ENCODE measurements at places on chromosomes 6 and 20.

GRCh38 chr20:49656304-49656703 is 57.4 kb downstream of the B4GALT5 start:
- H3K4me3 ChIP-seq, result no peak overlapping the region
- peaks cover 9% of the 10 kb centered on the region for H3K4me1 ChIP-seq
- H3K27ac ChIP-seq, result no peak overlapping the region
- peaks cover 24% of the 10 kb centered on the region for H3K36me3 ChIP-seq
- DNase-seq, result no peak
- H3K27me3 ChIP-seq, result no peaks in the 10 kb centered on the region

- H3K4me3 ChIP-seq, result no peak overlapping the region
- no peaks in the 10 kb centered on the region for H3K27me3 ChIP-seq
- no peaks in the 10 kb centered on the region for H3K36me3 ChIP-seq
- DNase-seq, result peak; percentile 59
- peaks cover 30% of the 10 kb centered on the region for H3K4me1 ChIP-seq
Observed at GRCh38 chr20:35329435-35330139, 37.4 kb upstream of the FAM83C start.

- H3K27me3 ChIP-seq, result no peaks in the 10 kb centered on the region
- peak; percentile 1 for DNase-seq
- peak overlapping the region; percentile 47 for H3K4me3 ChIP-seq
- peaks cover 15% of the 10 kb centered on the region for H3K36me3 ChIP-seq
- H3K27ac ChIP-seq, result peak overlapping the region; percentile 40
- H3K4me1 ChIP-seq, result peaks cover 17% of the 10 kb centered on the region
Observed at GRCh38 chr6:144559865-144560593, 274.9 kb downstream of the UTRN start.

DNA sequence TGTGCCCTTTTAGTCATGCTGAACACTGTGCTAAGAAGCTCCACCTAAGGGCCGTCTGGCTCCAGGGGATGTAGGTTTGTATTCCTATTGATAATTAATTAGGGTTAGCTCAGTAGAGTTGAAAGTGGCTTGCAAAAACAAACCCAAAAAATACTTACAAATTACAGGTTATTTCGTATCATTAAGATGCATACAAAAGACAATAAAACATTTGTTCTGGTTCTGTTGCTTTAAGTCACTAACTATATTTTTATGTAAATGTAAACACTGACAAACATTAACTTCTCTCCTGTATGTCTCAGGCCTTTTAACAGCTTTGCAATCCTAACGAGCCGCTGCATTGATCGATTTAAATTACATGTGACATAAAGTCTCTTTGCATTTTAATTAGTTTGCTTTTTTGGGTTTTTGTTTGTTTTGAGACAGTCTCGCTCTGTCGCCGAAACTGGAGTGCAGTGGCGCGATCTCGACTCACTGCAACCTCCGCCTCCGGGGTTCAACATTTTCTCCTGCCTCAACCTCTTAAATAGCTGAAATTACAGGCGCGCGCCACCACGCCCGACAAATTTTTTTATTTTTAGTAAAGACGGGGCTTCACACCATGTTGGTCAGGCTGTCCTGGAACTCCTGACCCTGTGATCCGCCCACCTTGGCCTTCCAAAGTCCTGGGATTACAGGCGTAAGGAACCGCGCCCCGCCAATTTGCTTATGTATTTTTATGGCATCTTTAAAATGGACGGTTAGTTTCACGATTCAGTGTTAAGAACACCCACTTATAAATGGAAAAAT is 110.9 kb downstream of the HFE start:
- peak; percentile 65 for DNase-seq
- H3K4me1 ChIP-seq, result peaks cover 44% of the 10 kb centered on the region
- peaks cover 24% of the 10 kb centered on the region for H3K36me3 ChIP-seq
- peak overlapping the region; percentile 92 for H3K27ac ChIP-seq
- peak overlapping the region; percentile 88 for H3K4me3 ChIP-seq

- H3K27me3 ChIP-seq, result no peaks in the 10 kb centered on the region
- H3K4me1 ChIP-seq, result no peaks in the 10 kb centered on the region
- DNase-seq, result no peak
- H3K4me3 ChIP-seq, result no peak overlapping the region
Observed at GRCh38 chr20:12207875-12208274, 290.2 kb downstream of the BTBD3 start.

GRCh38 chr20:62624325-62624690 is 18.0 kb upstream of the SLCO4A1 start:
- peaks cover 20% of the 10 kb centered on the region for H3K4me1 ChIP-seq
- H3K27ac ChIP-seq, result peak overlapping the region; percentile 49
- H3K27me3 ChIP-seq, result no peaks in the 10 kb centered on the region

GRCh38 chr6:36674942-36675341 is 3.6 kb upstream of the CDKN1A start:
- no peak overlapping the region for H3K4me3 ChIP-seq
- H3K27ac ChIP-seq, result no peak overlapping the region

- H3K27ac ChIP-seq, result no peak overlapping the region
- H3K27me3 ChIP-seq, result peaks cover 14% of the 10 kb centered on the region
- H3K4me3 ChIP-seq, result no peak overlapping the region
- H3K4me1 ChIP-seq, result peaks cover 13% of the 10 kb centered on the region
Observed at GRCh38 chr6:160523223-160523622, 140.9 kb downstream of the LPA start.

GRCh38 chr6:129381885-129382284 is 328.1 kb downstream of the ARHGAP18 start:
- no peaks in the 10 kb centered on the region for H3K4me1 ChIP-seq
- peaks cover 28% of the 10 kb centered on the region for H3K27me3 ChIP-seq
- no peak overlapping the region for H3K4me3 ChIP-seq
- H3K27ac ChIP-seq, result no peak overlapping the region
- no peaks in the 10 kb centered on the region for H3K36me3 ChIP-seq
- DNase-seq, result no peak

- no peak overlapping the region for H3K4me3 ChIP-seq
- no peaks in the 10 kb centered on the region for H3K36me3 ChIP-seq
- no peak overlapping the region for H3K27ac ChIP-seq
- no peak for DNase-seq
- H3K27me3 ChIP-seq, result peaks cover 13% of the 10 kb centered on the region
Observed at GRCh38 chr6:31125162-31125561, 4.9 kb upstream of the CDSN start.

DNA sequence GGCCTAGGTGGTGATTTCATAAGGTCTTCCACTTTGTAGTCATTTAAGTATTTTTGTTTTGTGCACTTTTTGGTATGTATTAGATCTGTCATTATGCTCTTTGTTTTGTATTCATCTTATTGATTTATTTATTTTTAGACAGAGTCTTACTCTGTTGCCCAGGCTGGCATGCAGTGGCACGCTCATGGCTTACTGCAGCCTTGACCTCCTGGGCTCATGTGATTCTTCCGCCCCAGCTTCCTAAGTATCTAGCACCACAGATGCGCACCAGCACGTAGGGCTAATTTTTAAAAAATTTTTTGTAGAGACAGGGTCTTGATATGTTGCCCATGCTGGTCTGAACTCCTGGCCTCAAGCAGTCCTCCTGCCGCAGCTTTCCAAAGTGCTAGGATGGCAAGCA is 30.6 kb downstream of the TPX2 start:
- H3K36me3 ChIP-seq, result peaks cover 52% of the 10 kb centered on the region
- no peaks in the 10 kb centered on the region for H3K4me1 ChIP-seq
- no peaks in the 10 kb centered on the region for H3K27me3 ChIP-seq
- DNase-seq, result no peak

- H3K27ac ChIP-seq, result peak overlapping the region; percentile 74
- H3K27me3 ChIP-seq, result no peaks in the 10 kb centered on the region
- no peak for DNase-seq
- H3K36me3 ChIP-seq, result peaks cover 2% of the 10 kb centered on the region
- H3K4me3 ChIP-seq, result no peak overlapping the region
Observed at GRCh38 chr6:37202788-37203491, 33.0 kb downstream of the PIM1 start.

DNA sequence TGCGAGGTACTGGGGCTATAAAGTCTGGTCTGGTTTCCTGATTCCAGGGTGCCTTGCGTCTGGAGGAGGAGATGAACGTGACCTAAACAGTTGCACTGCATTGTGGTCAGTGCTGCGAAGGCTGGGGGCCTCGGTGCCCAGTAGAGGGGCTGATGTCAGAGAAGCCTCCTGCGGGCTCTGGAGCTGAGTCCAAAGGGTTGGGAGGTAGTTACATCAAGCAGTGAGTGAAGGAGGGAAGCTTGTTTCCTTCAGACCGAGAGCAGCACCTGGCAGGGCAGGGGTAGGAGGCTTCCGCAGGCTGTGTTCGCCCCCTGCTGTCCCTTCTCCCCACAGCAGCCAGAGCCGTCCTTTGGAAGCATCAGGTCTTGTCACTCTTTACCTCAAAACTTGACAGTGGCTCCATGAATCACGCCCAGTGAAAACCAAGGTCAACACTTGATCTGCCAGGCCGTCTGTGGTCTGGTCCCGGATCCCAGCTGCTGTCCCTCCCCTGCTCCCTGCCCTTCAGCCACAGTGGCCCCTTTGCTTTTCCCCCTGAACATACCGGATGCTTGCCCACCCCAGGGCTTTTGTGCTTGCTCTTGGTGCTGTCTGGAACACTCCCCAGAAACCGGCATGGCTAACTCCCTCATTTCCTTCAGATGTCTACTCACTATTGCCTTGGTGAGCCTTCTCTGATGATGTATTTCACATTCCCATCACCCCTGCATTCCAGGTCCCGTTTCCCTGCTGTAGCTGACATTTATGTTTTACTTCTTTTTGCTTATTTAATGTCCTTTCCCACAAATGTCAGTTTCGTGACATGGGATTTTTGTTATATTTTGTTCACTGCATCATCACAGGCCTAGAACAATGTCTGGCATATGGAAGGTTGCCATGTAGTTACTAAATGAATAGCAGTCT is 7.0 kb downstream of the DYNLRB1 start:
- H3K4me3 ChIP-seq, result no peak overlapping the region
- H3K27ac ChIP-seq, result no peak overlapping the region
- peaks cover 21% of the 10 kb centered on the region for H3K36me3 ChIP-seq
- no peaks in the 10 kb centered on the region for H3K27me3 ChIP-seq
- peaks cover 36% of the 10 kb centered on the region for H3K4me1 ChIP-seq
- DNase-seq, result peak; percentile 46

DNA sequence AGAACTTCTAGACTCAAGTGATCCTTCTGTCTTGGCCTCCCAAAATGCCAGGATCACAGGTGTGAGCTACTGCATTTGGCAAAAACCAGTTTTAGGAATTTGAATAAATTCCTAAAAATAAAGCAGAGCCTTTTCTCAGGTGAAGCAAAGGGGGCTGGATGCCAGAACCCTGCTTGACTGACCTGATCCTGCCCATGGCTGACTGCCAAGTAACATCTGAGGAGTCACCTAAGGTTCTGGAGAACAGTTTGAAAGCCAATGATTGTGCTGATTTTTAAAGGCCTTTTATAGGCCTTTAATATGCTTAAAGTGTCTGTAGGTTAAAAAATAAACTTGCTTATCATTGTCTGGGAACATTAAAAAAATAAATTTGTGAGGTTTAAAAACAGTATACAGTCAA is 14.1 kb upstream of the ZSCAN12 start:
- H3K27ac ChIP-seq, result no peak overlapping the region
- peaks cover 2% of the 10 kb centered on the region for H3K4me1 ChIP-seq
- DNase-seq, result no peak
- no peaks in the 10 kb centered on the region for H3K36me3 ChIP-seq

DNA sequence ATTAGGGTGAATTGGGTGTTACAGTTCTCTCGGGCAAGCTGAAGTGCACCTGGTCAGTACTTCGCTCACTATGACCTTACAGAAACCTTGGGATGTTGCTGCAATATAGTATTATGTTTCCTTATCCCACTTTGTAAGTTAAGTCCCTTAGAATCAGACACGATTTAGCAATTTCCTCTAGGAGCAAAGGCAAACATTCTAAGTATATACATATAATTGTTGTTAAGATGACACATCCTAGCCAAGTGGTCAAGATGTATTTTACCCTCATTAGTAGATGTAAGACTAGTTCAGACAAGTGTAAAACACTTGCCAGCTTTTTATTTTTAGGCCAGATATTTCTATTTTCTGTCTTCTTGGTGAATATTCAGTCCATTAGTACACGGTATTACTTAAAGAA is 31.1 kb upstream of the RGS17 start:
- peaks cover 15% of the 10 kb centered on the region for H3K27me3 ChIP-seq
- no peak for DNase-seq
- no peak overlapping the region for H3K27ac ChIP-seq
- H3K36me3 ChIP-seq, result no peaks in the 10 kb centered on the region
- no peak overlapping the region for H3K4me3 ChIP-seq

- H3K36me3 ChIP-seq, result no peaks in the 10 kb centered on the region
- peaks cover 15% of the 10 kb centered on the region for H3K27me3 ChIP-seq
- H3K27ac ChIP-seq, result no peak overlapping the region
- DNase-seq, result no peak
Observed at GRCh38 chr6:7518877-7519276, 22.6 kb upstream of the DSP start.

- H3K27ac ChIP-seq, result peak overlapping the region; percentile 100
- peaks cover 50% of the 10 kb centered on the region for H3K36me3 ChIP-seq
- no peaks in the 10 kb centered on the region for H3K27me3 ChIP-seq
- DNase-seq, result no peak
Observed at GRCh38 chr6:511488-512137, 120.1 kb downstream of the IRF4 start.

GRCh38 chr6:22943327-22943726 is 374.0 kb downstream of the HDGFL1 start:
- H3K4me3 ChIP-seq, result no peak overlapping the region
- no peaks in the 10 kb centered on the region for H3K4me1 ChIP-seq
- H3K27me3 ChIP-seq, result no peaks in the 10 kb centered on the region
- no peak overlapping the region for H3K27ac ChIP-seq

- H3K4me3 ChIP-seq, result no peak overlapping the region
- no peaks in the 10 kb centered on the region for H3K36me3 ChIP-seq
- no peak overlapping the region for H3K27ac ChIP-seq
- peaks cover 26% of the 10 kb centered on the region for H3K27me3 ChIP-seq
- DNase-seq, result no peak
- peaks cover 9% of the 10 kb centered on the region for H3K4me1 ChIP-seq
Observed at GRCh38 chr6:116446399-116446798, 14.8 kb upstream of the CALHM6 start.

DNA sequence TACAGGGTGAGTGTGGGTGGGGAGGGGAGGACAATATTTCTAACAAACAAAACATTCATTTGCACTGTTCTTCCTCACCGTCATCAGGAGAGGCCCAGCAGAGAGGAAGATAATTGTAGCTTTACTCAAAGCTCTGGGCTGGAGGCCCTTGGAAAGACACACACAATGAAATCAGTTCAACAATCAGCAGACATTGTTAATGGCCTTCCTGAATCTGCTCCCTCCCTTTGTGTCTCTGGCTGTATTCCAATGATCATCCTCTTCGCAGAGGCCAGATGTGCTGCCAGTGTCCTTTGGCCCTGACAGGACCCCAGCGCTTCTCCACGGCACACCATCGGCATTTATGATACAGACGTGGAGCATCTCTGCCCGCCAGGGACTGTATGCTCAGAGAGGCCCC is 44.6 kb upstream of the LRFN2 start:
- H3K27ac ChIP-seq, result no peak overlapping the region
- no peak overlapping the region for H3K4me3 ChIP-seq
- H3K4me1 ChIP-seq, result no peaks in the 10 kb centered on the region
- no peaks in the 10 kb centered on the region for H3K36me3 ChIP-seq
- H3K27me3 ChIP-seq, result peaks cover 3% of the 10 kb centered on the region

DNA sequence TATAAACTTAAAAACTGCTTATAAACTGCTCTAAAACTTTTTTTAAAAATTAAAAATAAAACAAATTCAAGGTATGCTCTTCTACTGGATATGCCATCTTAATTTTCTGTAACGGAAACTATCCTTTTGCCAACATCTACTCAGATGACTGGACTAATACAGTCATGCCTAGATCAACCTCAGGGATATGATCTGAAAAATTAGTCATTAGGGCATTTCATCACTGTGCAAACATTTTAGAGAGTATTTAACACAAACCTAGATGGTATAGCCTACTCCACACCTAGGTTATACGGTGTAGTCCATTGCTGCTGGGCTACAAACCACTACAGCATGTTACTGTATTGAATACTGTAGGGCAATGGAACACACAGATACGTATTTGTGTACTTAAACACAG is 64.8 kb downstream of the TRIM27 start:
- DNase-seq, result no peak
- peaks cover 7% of the 10 kb centered on the region for H3K27me3 ChIP-seq
- peaks cover 7% of the 10 kb centered on the region for H3K36me3 ChIP-seq
- no peak overlapping the region for H3K27ac ChIP-seq
- H3K4me3 ChIP-seq, result no peak overlapping the region
